ENCODE measurements at places on chromosomes 12 and 14. TPM values are rescaled to one million over a fixed set of nuclear protein-coding genes. Genes with fewer than 3 reads are reported as not detected.

The CCDC59 gene
- 76.8 TPM for total RNA-seq

The OLR1 gene
- not detected for total RNA-seq

The SYNE2 gene
- total RNA-seq, result 32.3 TPM

The TAS2R14 gene
- 1.2 TPM for total RNA-seq

The AQP6 gene
- not detected for total RNA-seq

The TAS2R30 gene
- 2.3 TPM for total RNA-seq

The HPD gene
- not detected for total RNA-seq

The LAG3 gene
- 188 TPM for total RNA-seq

The SERPINA12 gene
- not detected for total RNA-seq

The MLEC gene
- 88.9 TPM for total RNA-seq

The TOMM20L gene
- total RNA-seq, result not detected

The PRB2 gene
- total RNA-seq, result not detected

The GPR132 gene
- 38.2 TPM for total RNA-seq

The DLGAP5 gene
- 58.2 TPM for total RNA-seq

The PROX2 gene
- total RNA-seq, result 0.23 TPM

The FAM181A gene
- total RNA-seq, result not detected

The PLEKHA5 gene
- total RNA-seq, result 4.6 TPM

The CLEC2B gene
- 28.0 TPM for total RNA-seq

The COA8 gene
- 47.8 TPM for total RNA-seq

The GPR162 gene
- total RNA-seq, result 0.72 TPM

The TMEM233 gene
- total RNA-seq, result not detected

The ART4 gene
- not detected for total RNA-seq

The LMNTD1 gene
- total RNA-seq, result not detected

The GLT1D1 gene
- total RNA-seq, result not detected

The CACNA1C gene
- total RNA-seq, result 0.21 TPM

The SLC8A3 gene
- total RNA-seq, result 0.55 TPM

The CNIH1 gene
- total RNA-seq, result 92.2 TPM

The ANG gene
- 2.5 TPM for total RNA-seq

The LYZ gene
- total RNA-seq, result not detected

The COX8C gene
- not detected for total RNA-seq

The TAS2R31 gene
- total RNA-seq, result 2.9 TPM

The OSGEP gene
- 68.1 TPM for total RNA-seq

The TAS2R7 gene
- not detected for total RNA-seq

The CELA1 gene
- total RNA-seq, result 0.26 TPM

Data from activated T-cell treated with anti-CD3 and anti-CD28 coated beads, Interleukin-2, amount 50 U/mL, for 72 hours (primary cell).